ENCODE measurements at places on chromosomes 5 and 9. TPM values are rescaled to one million over a fixed set of nuclear protein-coding genes. Genes with fewer than 3 reads are reported as not detected.

The SLC6A19 gene
- total RNA-seq: not detected

The RIMOC1 gene
- total RNA-seq: 29.9 TPM

The MEGF10 gene
- 1.1 TPM for total RNA-seq

The SPAAR gene
- not detected for total RNA-seq

The NSG2 gene
- total RNA-seq: not detected
